ENCODE measurements at places on chromosomes 1 and 21. TPM values are rescaled to one million over a fixed set of nuclear protein-coding genes. Genes with fewer than 3 reads are reported as not detected.

Gene ACTA1
- not detected for total RNA-seq

Gene SPRR2D
- not detected for total RNA-seq

Gene GUCA2A
- not detected for total RNA-seq

DNA sequence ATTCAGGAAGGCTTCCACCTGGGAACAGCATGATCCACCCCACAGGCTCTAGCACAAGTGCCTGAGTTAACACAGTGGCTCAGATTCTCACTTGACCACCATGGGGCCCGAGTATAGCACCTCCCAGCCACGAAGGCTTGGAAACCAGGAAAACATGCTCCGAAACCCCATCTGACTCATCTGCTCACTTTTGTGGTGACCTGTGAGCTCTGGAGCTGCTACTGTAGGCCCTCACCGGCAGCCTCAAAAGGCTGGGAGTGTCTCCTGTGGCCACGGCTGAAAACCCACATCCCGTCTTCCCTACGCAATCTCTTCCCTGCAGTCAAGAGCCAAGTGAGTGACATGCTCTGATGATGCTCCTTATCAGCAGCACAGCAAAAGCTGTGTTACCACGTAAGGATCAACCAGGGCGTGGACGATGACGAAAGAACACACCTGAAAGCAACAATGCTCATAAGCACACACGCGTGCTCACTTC, 81.4 kb downstream of the TGFBR3 start:
- DNase-seq: peak; percentile 91
- peak overlapping the region; percentile 69 for H3K4me3 ChIP-seq
- peaks cover 74% of the 10 kb centered on the region for H3K4me1 ChIP-seq
- H3K27me3 ChIP-seq: peaks cover 2% of the 10 kb centered on the region

Gene CDC20
- total RNA-seq: 130 TPM

DNA sequence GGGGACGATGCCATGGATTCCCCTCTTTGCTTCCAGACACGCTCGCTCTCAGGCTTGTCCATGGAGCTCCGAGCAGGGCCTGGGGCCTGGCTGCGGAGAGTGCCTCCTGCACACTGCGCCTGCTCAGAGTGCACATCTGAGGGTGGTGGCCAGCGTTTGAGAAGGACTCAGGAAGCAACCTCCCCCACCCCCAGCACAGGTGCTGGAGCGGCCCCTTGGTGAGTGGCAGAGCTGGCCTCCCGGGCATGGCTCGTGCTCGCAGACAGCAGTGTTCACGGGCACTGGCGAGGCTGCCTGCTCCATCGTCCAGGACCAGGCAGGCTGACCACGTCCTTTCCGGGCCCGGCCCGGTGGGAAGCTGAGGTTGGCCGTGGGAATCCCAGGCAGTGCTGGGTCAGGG, 2.8 kb downstream of the SPATC1L start:
- no peaks in the 10 kb centered on the region for H3K36me3 ChIP-seq
- H3K27me3 ChIP-seq: peaks cover 10% of the 10 kb centered on the region
- no peak for DNase-seq
- H3K27ac ChIP-seq: no peak overlapping the region

- no peaks in the 10 kb centered on the region for H3K4me1 ChIP-seq
- no peak overlapping the region for H3K27ac ChIP-seq
- DNase-seq: no peak
- H3K27me3 ChIP-seq: no peaks in the 10 kb centered on the region
These were observed 67.2 kb upstream of the HOOK1 start for GRCh38 chr1:59747420-59748024.

DNA sequence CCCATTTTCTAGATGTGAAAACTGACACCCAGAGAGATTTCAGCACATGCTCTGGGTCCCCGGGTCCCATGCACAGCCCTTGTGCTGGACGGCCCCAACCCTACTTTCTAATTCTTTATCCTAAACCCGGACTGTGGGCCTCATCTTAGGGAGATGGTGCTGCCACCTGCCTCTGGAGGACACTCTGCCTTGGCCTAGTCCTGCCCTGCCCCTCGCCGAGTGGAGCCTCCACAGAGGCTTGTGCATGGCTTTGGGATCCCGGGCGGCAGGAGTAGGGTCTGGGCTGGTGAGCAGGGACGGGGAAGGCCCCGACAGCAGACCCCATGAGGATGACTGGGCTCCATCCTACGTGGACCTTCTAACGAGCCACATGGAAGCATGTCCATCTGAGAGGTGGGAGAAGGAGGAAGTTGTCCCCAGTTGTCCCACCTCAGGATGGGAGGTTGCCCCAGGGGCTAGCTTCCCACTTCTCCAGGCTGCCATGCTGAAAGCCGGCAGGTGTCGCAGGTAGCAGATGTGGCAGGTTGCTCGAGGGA, 12.4 kb downstream of the MX2 start:
- H3K4me3 ChIP-seq: no peak overlapping the region
- DNase-seq: no peak
- H3K27ac ChIP-seq: no peak overlapping the region
- H3K4me1 ChIP-seq: peaks cover 37% of the 10 kb centered on the region

Gene GBP3
- total RNA-seq: 33.6 TPM

Gene TTLL7
- total RNA-seq: 2.2 TPM

DNA sequence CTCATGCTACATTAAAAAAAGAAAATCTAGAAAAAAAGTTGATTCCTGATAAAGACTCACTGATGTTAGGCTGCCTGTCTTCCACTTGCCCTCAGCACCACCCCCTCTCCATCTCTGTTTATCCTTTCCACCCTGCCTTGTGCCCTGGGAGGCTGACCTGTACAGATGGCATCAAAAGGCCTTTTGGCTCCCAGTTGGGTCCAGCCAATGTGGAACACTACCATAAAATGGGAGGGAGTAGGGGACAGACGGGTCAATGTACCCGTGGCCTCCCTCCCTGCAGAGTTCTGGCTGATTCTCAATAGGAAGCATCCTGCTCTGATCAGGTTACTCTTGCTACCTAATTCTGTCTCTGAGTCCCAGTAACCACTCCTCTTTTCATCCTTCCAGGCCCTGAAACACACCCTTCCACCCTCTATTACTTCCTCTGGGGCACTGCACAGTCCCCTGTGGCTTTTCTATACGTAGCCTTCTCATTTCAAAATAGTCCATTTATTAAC, 300.0 kb downstream of the HHIPL2 start:
- H3K27ac ChIP-seq: no peak overlapping the region
- no peak overlapping the region for H3K4me3 ChIP-seq
- DNase-seq: no peak
- H3K27me3 ChIP-seq: no peaks in the 10 kb centered on the region

Gene NR1I3
- total RNA-seq: not detected

- no peak for DNase-seq
- no peak overlapping the region for H3K27ac ChIP-seq
- H3K27me3 ChIP-seq: peaks cover under 1% of the 10 kb centered on the region
These were observed 182.2 kb upstream of the DUSP10 start for GRCh38 chr1:221923929-221924598.

Gene TMIGD3
- total RNA-seq: not detected

Gene RGS7
- not detected for total RNA-seq

DNA sequence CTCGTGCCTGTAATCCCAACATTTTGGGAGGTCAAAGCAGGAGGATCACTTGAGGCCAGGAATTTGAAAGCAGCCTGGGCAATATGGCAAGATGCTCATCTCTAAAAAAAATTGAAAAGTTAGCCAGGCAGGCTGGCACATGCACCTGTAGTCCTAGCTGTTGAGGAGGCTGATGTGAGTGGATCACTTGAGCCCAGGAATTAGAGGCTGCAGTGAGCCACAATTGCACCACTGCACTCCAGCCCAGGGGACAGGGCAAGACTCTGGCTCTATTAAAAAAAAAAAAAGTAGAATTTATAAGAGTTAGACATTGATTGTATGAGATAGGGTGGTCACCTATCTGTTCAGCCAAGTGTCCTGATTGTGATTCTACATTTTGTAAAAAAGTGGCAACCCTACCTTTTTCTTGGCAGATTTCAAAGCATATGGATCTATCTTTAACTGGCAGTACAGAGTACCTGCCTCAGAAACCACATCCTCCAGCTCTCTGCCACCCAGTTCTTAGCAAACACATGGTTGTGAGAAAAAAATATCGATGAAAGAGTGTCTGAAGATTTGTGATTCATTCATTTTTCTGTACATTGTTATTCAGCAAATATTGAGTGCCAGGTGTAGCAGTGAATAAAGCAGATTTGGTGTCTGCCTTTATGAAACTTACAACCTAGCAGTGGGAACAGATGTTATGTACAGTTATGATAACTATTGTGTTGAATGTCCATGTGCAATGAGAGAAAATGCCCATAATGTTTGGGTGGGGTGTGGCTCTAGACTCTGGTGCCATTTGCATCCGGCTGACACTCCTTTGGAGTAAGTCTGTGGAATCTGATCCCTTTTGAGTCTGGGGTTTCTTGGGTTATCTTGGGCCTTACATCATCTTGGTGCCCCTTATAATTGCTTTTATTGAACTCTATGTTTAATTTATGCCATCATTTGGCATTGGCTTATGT, 82.5 kb downstream of the ST3GAL3 start:
- H3K36me3 ChIP-seq: peaks cover 10% of the 10 kb centered on the region
- H3K27me3 ChIP-seq: no peaks in the 10 kb centered on the region
- H3K27ac ChIP-seq: peak overlapping the region; percentile 32
- H3K4me1 ChIP-seq: peaks cover 13% of the 10 kb centered on the region
- H3K4me3 ChIP-seq: no peak overlapping the region

Gene CENPF
- 135 TPM for total RNA-seq

DNA sequence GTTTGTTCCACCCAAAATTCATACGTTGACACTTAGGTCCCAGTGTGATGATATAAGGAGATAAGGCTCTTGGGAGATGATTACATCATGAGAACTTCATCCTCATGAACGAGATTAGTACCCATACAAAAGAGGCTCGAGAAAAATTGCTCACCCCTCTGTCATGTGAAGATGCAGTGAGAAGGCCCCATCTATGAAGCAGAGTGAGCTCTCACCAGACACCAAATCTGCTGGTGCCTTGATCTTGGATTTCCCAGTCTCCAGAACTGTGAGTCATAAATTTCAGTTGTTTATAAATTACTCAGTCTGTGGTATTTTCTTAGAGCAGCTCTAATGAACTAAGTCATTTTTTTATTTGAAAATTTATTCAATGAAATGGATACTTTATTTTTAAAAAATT, 42.6 kb upstream of the USP25 start:
- H3K4me3 ChIP-seq: no peak overlapping the region
- no peak for DNase-seq
- no peaks in the 10 kb centered on the region for H3K27me3 ChIP-seq
- H3K4me1 ChIP-seq: peaks cover 12% of the 10 kb centered on the region

DNA sequence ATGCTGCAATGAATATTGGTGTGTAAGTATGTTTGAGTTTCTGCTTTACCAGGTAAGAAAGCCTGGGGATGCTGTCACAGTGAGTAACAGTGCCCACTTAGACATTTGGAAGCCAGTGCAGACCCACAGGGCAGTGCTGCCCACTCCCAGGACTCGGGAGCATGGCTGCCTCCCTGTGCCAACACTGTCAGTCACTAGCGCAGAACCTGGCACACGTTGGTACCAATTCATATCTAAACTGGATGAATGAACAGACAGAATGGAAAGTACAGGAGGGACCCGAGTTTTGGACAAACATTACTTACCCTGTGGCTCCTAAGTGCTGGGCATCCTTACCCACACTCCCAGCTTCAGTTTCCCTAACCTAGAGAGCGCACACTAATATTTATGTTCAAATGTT, 1.6 kb upstream of the EVA1C start:
- H3K36me3 ChIP-seq: peaks cover 2% of the 10 kb centered on the region
- H3K27ac ChIP-seq: peak overlapping the region; percentile 80
- H3K4me3 ChIP-seq: peak overlapping the region; percentile 93
- peaks cover 28% of the 10 kb centered on the region for H3K4me1 ChIP-seq
- no peaks in the 10 kb centered on the region for H3K27me3 ChIP-seq
- no peak for DNase-seq

Gene ARHGAP30
- 331 TPM for total RNA-seq

Gene CFHR5
- not detected for total RNA-seq

Gene SHISAL2A
- 11.4 TPM for total RNA-seq

DNA sequence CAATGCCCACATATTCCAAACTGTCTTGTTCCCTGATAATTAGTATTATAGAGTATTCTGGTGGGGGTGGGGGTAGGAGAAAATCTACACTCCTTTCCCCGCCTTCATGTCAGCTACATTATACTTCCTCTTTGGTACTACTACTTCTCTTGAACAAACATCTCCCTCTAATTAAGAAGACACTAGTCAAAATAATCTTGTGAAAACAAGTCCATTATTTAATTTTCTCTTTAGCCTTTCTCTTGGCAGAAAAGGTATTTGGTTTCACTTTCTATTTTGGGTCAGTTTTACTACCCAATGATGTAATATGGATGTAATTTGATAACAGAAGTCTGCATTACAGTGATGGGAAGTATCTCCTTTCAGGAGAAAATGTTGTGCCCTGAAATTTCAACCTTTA, 22.5 kb downstream of the NTMT2 start:
- H3K4me1 ChIP-seq: peaks cover 7% of the 10 kb centered on the region
- H3K27ac ChIP-seq: no peak overlapping the region
- peak overlapping the region; percentile 3 for H3K4me3 ChIP-seq
- no peaks in the 10 kb centered on the region for H3K36me3 ChIP-seq
- DNase-seq: no peak

DNA sequence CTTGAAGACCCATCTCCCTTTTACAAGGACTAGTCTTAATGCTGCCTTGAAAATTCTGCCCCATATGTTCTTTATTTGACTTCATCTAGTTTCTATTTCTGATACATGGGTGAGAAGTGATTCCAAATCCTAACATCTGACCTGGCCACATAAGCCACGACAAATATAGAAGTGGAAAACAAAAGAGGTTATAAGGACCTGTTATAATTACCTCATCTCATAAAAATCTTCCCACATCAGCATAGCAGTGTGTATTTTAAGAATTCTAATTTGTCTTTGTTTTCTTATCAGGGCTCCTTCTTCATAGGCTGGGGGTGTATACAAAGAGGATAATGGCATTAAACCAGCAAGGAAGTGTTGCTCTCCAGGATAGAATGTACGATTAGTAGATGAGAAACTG, 1007.4 kb downstream of the TTLL7 start:
- H3K27ac ChIP-seq: no peak overlapping the region
- no peaks in the 10 kb centered on the region for H3K27me3 ChIP-seq
- no peak for DNase-seq
- no peaks in the 10 kb centered on the region for H3K4me1 ChIP-seq
- no peaks in the 10 kb centered on the region for H3K36me3 ChIP-seq

Gene THEM5
- not detected for total RNA-seq

Gene TMPRSS15
- total RNA-seq: not detected

DNA sequence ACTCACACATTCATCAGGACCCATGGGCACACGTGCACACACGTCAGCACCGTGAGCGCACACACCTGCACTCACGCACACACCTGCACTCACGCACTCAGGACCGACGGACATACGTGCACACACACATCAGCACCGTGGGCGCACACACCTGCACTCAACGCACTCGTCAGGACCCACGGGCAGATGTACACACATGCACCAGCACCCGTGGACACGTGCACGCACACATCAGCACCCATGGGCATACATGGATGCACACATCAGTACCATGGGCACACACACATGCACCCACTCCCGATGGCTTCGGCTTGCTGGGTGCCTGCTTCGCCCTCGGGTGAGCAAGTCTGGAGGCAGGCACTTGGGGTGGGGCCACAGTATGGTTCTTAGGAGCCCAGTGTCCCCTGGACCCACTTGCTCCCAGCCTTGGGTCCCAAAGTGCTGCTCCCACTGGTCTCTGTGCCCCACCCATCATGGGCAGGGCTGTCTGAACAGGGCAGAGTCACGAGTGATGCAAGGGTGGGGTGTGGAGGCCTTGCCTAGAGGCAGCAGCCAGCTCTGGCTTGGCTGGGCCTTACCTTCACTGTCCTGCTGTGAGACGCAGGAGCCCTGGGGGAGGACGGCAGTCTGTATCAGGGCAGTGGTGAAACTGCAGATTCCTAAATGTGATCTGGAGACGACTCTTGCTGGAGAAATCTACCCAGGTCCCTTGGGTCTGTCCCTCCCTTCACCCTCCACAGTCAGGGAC, 49.8 kb downstream of the SKI start:
- H3K36me3 ChIP-seq: peaks cover 36% of the 10 kb centered on the region
- H3K27ac ChIP-seq: no peak overlapping the region
- H3K27me3 ChIP-seq: no peaks in the 10 kb centered on the region
- no peak for DNase-seq

Gene CR1L
- total RNA-seq: not detected
